Mammary epithelial cell (primary cell): ENCODE measurements at places on chromosomes 7 and 10. TPM values are rescaled to one million over a fixed set of nuclear protein-coding genes. Genes with fewer than 3 reads are reported as not detected.

PTPN20 gene
- total RNA-seq = 19.3 TPM

GNGT1 gene
- not detected for total RNA-seq

SEMA3D gene
- 3.5 TPM for total RNA-seq

INSYN2A gene
- 0.17 TPM for total RNA-seq

AKR1C4 gene
- total RNA-seq = not detected in 2 replicates

NEBL gene
- 0.72 and 1.9 TPM in 2 replicates for total RNA-seq

CPA2 gene
- 0.38 TPM in 1 of 2 replicates, not detected in the other for total RNA-seq

ACTR3C gene
- total RNA-seq = 1.1 and 1.6 TPM in 2 replicates

GCK gene
- total RNA-seq = not detected
